ENCODE measurements at places on chromosomes 11 and 22.
A peak's percentile ranks its signal among the peaks of the same experiment; 100 is the strongest.

DNA sequence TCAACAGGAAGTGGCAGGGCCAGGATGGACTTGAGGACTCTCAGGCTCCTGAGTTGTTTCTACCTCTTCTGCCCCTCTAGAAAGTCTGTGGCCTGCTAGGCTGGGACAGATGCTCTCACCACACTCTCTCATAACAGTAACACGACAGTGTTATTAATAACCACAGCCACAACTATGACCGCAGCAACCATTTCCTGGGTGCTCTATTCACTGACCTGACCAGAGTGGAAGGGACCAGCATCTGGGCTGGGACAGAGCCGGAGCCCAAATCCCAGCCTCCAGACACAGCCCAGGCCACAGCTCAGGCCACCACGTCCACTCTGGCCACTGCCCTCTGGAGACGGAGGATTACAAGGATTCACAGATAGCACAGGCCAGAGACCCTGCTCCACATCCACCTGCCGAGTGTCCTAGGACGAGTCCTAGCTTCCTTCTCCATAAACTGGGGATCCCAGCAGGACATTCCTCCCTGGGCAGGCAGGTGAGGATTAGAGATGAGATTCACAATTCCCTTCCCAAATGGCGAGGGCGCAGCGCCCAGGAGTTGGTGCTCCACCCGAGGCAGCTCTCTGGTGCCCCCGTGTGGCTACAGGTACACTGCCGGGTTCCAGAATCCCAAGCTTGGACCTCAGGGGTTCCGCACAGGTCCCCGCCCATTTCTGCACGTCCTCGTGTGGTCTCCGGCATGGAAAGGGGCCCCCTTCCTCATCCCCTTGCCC, 7.1 kb downstream of the PNPLA5 start:
- H3K27me3 ChIP-seq = peaks cover 33% of the 10 kb centered on the region
- peak; percentile 59 for DNase-seq
- H3K4me3 ChIP-seq = no peak overlapping the region
- no peak overlapping the region for H3K27ac ChIP-seq
- no peaks in the 10 kb centered on the region for H3K4me1 ChIP-seq

DNA sequence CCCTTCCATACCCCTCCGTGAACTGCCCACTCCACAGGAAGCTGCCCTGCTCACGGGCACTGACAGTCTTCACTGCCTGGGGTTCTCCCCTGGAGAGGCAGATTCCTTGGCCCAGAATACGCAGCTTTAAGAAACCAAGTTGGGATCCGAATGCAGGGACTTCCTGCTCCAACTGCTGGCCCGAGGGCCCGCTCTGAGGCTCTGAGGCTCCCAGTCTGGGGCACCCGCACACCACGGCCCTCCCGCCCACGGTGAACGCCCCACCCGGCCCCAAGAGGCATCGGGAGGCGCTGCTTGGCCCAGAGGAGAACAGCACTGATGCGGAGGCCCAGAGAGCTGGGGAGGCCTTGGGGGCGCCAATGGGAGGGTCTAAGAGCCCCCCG, 42.3 kb downstream of the IGF2 start:
- H3K27me3 ChIP-seq = peaks cover 15% of the 10 kb centered on the region
- no peak overlapping the region for H3K4me3 ChIP-seq
- peaks cover 9% of the 10 kb centered on the region for H3K4me1 ChIP-seq
- no peak overlapping the region for H3K27ac ChIP-seq

DNA sequence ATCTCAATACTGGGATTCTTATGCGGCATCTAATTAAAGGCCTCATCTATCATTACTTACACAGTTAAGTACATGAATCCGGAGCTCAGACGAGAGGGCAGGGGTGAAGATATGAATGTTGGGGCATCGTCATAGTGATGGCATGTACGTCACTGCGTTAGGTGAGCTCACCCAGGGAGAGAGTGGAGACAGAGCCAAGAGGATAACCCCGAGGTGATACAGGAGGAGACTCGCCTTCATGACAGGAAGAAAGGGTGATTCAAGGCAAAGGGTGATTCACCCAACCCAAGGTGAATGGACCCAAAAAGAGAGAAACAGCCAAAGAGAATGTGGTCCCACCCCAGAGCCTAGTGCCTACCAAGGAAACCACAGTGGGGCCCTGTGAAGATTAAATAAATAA, 132.9 kb upstream of the BLID start:
- H3K27me3 ChIP-seq = no peaks in the 10 kb centered on the region
- H3K27ac ChIP-seq = no peak overlapping the region
- H3K4me1 ChIP-seq = no peaks in the 10 kb centered on the region
- DNase-seq = no peak
- H3K36me3 ChIP-seq = no peaks in the 10 kb centered on the region
- H3K4me3 ChIP-seq = no peak overlapping the region

DNA sequence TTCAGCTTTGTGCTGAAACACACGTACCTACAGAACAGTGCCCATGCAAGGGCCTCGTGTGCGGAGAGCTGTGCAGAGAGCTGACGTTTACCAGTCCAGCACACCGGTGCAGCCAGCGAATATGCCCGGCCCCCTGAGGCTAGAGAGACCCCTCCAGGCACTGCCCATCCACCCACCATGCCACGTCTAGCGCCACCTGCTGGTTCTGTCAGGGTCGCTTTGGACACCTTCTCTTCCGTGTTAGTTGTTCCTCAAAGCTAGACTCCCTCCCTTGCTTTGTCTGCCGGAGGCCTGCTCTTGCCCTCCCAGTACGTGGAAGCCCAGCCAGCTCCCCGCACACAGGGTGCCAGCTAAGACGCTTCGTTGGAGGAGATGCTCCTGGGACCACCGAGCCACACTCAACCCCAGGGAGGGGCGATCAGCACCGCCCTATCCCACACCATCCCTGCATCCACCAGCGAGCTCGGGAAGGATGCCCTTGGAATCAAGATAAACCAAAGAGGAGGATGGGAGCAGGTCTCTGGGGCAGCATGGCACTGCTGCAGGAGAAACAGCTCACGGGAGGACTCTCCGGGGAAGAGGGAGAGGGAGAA, 43.4 kb downstream of the CPT1A start:
- no peaks in the 10 kb centered on the region for H3K4me1 ChIP-seq
- no peak overlapping the region for H3K4me3 ChIP-seq
- no peaks in the 10 kb centered on the region for H3K27me3 ChIP-seq
- DNase-seq = peak; percentile 46
- no peak overlapping the region for H3K27ac ChIP-seq

- DNase-seq = no peak
- H3K27me3 ChIP-seq = peaks cover 26% of the 10 kb centered on the region
- H3K4me1 ChIP-seq = no peaks in the 10 kb centered on the region
- H3K36me3 ChIP-seq = no peaks in the 10 kb centered on the region
- no peak overlapping the region for H3K27ac ChIP-seq
These were observed 132.2 kb upstream of the NECTIN1 start for GRCh38 chr11:119861160-119861559.

DNA sequence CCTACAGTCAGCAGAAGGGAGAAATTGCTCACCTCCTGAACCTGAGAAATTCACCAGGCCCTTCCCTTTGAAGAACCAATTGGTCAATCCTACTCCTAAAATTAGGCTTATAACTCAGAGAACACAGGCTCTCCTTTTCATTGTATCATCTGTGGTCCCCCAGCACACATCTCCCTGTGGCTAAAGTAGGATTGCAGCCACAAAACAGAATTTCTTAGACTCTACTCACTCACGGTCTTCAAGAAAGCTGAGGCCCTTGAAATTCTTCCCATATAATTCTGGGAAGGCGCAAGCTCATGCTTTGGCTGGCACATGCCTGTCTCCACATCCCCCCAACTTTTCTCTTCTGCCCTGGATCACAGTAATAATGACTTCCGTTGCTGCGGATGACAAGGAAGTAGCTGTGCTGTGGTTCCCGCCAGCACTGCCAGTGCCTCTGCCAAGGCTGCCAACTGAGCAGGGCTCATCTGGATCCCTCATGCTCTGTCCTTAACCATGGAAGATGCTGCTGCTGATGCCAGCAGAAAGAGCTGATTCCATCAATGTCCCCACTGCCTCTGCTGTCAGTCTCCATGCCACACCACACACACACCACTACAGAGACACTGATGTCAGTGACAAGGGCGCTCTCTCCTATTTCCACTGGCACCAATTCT, 200.6 kb upstream of the POU2AF2 start:
- no peak overlapping the region for H3K27ac ChIP-seq
- H3K36me3 ChIP-seq = no peaks in the 10 kb centered on the region
- no peak for DNase-seq
- H3K27me3 ChIP-seq = peaks cover 8% of the 10 kb centered on the region

GRCh38 chr11:20609727-20610707, 10.6 kb downstream of the SLC6A5 start:
- H3K4me1 ChIP-seq = peaks cover 6% of the 10 kb centered on the region
- peaks cover 80% of the 10 kb centered on the region for H3K27me3 ChIP-seq
- H3K36me3 ChIP-seq = no peaks in the 10 kb centered on the region
- H3K4me3 ChIP-seq = peak overlapping the region; percentile 15
- DNase-seq = peak; percentile 72
- no peak overlapping the region for H3K27ac ChIP-seq

- H3K4me1 ChIP-seq = peaks cover 21% of the 10 kb centered on the region
- H3K27me3 ChIP-seq = no peaks in the 10 kb centered on the region
- DNase-seq = no peak
- H3K27ac ChIP-seq = no peak overlapping the region
- no peak overlapping the region for H3K4me3 ChIP-seq
These were observed 10.9 kb downstream of the SMCO4 start for GRCh38 chr11:93532281-93532789.
